ENCODE measurements at places on chromosomes 2 and 18. TPM values are rescaled to one million over a fixed set of nuclear protein-coding genes. Genes with fewer than 3 reads are reported as not detected.

Gene HOXD1
- not detected for total RNA-seq

Gene PLCD4
- 1.6 TPM for total RNA-seq

Gene SOWAHC
- total RNA-seq = 13.0 TPM

Gene CXCR2
- total RNA-seq = 0.09 TPM

Gene RAPGEF4
- total RNA-seq = 21.2 TPM

DNA sequence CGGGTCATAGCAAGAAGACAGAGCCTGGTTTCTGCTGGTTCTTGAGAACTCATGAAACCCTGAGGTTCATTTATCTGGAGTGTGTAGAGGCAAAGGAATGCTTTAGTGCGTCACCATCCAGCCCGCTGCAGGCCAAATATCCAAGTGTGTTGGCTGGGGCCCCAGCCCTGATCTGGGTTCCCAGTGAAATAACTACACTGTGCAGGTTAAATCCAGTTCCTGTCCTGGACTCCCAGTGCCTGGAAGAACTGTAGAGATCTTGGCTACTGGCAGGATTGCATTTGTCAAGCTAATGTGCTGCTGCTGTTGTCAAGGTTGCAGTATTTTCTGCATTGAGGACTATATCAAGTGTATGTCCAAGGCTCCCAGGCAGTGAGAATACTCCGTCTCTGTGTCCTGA, 89.9 kb downstream of the MAPK4 start:
- H3K4me3 ChIP-seq = no peak overlapping the region
- DNase-seq = peak; percentile 96

GRCh38 chr2:141341444-141341843, 789.4 kb downstream of the LRP1B start:
- H3K27me3 ChIP-seq = no peaks in the 10 kb centered on the region
- no peak overlapping the region for H3K4me3 ChIP-seq
- H3K36me3 ChIP-seq = no peaks in the 10 kb centered on the region
- peak; percentile 94 for DNase-seq
- no peak overlapping the region for H3K27ac ChIP-seq

DNA sequence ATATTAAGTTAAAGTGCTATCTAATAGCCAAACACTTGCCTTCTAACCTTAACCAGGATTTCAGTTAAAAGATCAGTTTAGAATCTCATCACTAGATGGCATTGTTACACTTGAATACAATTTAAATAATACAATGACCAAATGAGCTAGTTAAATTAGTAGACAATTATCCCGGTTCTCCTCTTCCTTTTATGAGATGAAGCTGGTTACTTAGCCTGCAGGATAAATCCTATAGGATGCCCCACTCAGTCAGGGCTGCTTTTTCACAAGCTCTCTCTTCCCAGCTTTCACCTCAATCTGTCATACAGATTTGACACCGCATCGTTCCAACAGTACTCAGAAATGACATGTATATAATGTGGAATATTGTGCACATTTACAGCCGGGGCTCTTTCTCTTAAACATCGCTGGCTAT, 678.8 kb downstream of the KCNJ3 start:
- no peaks in the 10 kb centered on the region for H3K27me3 ChIP-seq
- H3K4me3 ChIP-seq = no peak overlapping the region

GRCh38 chr18:68181956-68182355, 533.0 kb downstream of the TMX3 start:
- H3K27me3 ChIP-seq = no peaks in the 10 kb centered on the region
- no peak overlapping the region for H3K27ac ChIP-seq
- no peak overlapping the region for H3K4me3 ChIP-seq
- H3K36me3 ChIP-seq = no peaks in the 10 kb centered on the region

- H3K36me3 ChIP-seq = no peaks in the 10 kb centered on the region
- no peak overlapping the region for H3K27ac ChIP-seq
- H3K4me3 ChIP-seq = no peak overlapping the region
- DNase-seq = no peak
- H3K4me1 ChIP-seq = peaks cover 13% of the 10 kb centered on the region
- H3K27me3 ChIP-seq = no peaks in the 10 kb centered on the region
Observed at GRCh38 chr2:25316101-25316500, 25.6 kb downstream of the DNMT3A start.

DNA sequence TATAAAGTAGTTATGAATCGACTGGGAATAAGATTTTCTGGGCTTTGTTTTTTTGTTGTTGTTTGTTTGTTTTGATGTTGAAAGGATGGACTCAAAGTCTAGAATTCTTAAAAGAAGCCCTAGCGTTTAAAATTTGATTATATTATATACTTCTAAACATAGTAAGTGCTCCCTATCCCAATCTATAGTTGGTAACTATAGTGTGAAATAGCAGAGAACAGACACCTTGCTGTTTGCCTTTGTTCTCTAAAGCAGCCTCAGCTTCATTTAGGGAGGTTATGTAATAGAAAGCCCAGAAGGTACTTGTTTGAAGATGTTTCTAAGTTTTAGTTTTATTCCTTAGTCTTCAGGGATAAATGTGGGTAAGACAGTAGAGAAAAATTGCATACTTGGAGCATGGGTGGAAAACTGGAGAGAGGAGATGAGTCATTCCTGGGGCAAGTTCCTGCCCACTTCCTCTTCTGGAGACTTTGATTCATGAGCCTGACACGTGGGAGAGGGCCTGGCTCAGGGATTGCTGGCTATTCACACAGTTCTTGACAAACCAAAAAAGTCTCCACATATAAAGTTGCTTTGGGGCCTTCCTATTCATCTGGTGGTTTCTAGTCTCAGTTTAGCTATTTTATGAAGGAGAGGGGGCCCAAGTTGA, 131.9 kb downstream of the MYO1B start:
- H3K27me3 ChIP-seq = no peaks in the 10 kb centered on the region
- no peak overlapping the region for H3K27ac ChIP-seq
- H3K36me3 ChIP-seq = no peaks in the 10 kb centered on the region

GRCh38 chr2:170228429-170228828, 50.5 kb downstream of the MYO3B start:
- H3K4me1 ChIP-seq = peaks cover 13% of the 10 kb centered on the region
- no peaks in the 10 kb centered on the region for H3K36me3 ChIP-seq
- H3K4me3 ChIP-seq = no peak overlapping the region
- H3K27me3 ChIP-seq = peaks cover 9% of the 10 kb centered on the region
- H3K27ac ChIP-seq = no peak overlapping the region

- H3K4me1 ChIP-seq = no peaks in the 10 kb centered on the region
- no peaks in the 10 kb centered on the region for H3K36me3 ChIP-seq
- no peak overlapping the region for H3K27ac ChIP-seq
- DNase-seq = no peak
- H3K27me3 ChIP-seq = no peaks in the 10 kb centered on the region
- H3K4me3 ChIP-seq = no peak overlapping the region
Observed at GRCh38 chr2:88810017-88810416, 118.5 kb downstream of the RPIA start.

DNA sequence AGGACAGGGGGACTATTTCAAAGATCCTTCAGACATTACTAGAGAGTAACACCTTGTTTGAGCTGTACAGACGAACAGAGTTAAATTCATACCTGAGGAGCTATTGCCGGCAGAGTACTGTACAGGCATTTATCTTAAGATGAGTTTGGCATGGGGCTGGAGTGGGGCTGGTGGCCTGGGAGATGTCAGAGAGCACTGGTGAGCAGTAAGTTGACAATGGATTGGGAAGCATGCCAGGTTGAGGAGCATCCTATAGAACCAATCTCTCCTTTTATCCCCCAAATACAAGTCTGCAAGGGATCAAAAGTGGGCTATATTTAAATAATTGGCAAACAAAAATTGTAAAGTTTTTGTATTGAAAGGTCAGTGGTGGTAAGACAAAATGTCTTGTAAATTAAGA, 58.6 kb downstream of the ADCYAP1 start:
- no peaks in the 10 kb centered on the region for H3K27me3 ChIP-seq
- no peak overlapping the region for H3K4me3 ChIP-seq

DNA sequence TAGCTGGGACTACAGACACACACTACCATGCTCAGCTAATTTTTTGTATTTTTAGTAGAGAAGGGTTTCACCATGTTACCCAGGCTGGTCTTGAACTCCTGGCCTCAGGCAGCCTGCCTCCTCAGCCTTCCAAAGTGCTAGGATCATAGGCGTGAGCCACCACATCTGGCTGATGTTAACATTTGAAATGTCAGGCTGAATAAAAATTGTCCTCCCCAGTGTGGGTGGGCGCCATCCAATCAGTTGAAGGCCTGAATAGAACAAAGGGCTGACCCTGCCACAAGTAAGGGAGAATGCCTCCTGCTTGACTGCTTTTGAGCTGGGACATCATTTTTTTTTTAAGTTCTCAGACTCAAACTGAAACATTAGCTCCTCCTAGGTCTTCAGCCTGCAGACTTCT, 21.0 kb upstream of the RHOB start:
- no peak for DNase-seq
- H3K27ac ChIP-seq = no peak overlapping the region
- H3K4me3 ChIP-seq = no peak overlapping the region
- no peaks in the 10 kb centered on the region for H3K4me1 ChIP-seq
- no peaks in the 10 kb centered on the region for H3K36me3 ChIP-seq

DNA sequence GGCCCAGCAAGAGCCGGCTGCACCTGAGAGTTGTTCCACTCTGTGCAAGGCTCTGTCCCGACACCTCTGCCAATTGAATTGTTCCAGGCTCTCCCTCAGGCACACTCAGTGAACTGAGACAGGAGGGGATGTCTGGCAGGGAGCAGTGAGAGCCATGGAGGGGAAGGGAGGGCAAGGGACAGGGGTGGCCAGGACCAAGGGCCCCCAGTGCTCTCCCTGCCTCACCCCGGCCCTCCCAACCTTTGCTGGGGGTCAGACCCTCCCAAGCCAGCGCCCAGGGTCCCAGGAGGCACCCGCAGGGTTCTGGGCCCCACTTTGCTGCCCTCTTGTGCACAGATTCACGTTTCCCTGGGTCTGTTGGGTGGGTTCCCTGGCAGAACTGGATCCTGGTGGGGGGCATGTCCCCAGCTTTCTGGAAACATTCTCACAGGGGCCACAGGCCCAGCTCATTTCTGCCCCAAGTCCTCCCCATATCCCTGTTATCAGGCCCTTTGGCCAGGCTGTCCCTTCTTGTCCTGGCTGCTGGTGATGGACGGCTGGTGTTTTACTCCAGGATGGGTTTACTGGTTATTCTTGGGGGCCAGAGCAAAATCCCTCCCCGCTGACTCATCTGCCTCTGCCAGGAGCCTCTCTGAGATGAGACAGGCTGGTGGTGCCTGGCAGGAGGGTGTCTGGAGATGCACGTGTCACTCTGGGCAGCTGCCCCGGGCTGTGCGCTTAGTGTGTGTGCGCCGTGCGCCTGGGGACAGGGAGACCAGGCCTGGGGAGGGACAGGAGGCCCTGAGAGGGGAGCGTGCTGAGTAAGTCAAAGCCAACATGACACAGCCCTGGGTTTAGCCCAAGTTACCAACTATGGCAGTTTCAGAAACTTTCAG, 136.5 kb upstream of the CTDP1 start:
- no peak for DNase-seq
- no peaks in the 10 kb centered on the region for H3K27me3 ChIP-seq
- H3K36me3 ChIP-seq = no peaks in the 10 kb centered on the region

GRCh38 chr2:205836477-205837221, 154.3 kb downstream of the NRP2 start:
- H3K4me1 ChIP-seq = no peaks in the 10 kb centered on the region
- no peaks in the 10 kb centered on the region for H3K36me3 ChIP-seq
- no peak overlapping the region for H3K4me3 ChIP-seq
- no peak overlapping the region for H3K27ac ChIP-seq
- no peaks in the 10 kb centered on the region for H3K27me3 ChIP-seq

Measured in cardiac muscle cell (in vitro differentiated cells and primary cell).